ENCODE measurements at places on chromosomes 2 and 18.

DNA sequence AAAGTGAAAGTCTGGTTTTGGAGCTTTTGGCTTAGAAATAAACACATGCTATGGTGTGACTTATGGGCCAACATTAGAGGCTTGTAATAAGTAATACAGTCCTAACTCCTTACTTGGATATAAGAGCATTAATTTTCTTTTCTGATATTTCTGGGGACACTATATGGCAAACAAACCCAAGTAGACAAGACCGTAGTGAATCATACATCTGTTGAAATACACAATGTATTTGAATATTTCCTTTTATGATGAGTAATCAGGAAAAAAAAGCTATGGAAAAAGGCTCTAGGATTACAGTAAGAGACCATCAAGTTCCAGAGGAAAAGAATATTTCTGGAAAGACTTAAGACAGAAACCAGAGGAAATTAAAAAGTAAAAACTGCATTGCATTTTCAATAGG lies 146.0 kb upstream of the CYP26B1 start:
- DNase-seq, result no peak

DNA sequence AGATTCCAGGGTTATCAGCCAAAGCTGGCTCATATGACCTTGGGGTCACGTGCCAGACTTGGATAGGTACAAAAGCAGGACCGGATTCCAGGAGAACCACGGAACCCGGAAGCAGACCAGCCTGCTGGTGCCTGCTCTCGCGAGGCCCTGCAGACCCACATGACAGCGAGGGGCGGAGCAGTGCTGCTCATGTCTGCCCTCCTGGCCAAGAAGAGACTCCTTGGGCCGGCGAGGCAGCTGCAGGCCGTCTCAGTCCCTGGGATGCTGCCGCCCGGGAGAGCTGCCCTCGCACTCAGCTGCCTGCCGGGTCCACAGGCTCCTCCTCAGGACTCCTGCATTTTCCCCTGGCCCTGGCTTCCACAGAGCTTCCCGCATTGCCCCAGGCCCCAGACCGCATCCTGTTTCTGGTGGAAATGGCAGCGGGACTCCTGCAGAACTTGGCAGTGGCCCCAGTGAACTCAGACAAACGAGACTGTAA lies 739.5 kb downstream of the SOCS6 start:
- DNase-seq, result peak; percentile 36

- DNase-seq, result no peak
Observed at GRCh38 chr2:109218087-109218791, 89.2 kb downstream of the SH3RF3 start.

DNA sequence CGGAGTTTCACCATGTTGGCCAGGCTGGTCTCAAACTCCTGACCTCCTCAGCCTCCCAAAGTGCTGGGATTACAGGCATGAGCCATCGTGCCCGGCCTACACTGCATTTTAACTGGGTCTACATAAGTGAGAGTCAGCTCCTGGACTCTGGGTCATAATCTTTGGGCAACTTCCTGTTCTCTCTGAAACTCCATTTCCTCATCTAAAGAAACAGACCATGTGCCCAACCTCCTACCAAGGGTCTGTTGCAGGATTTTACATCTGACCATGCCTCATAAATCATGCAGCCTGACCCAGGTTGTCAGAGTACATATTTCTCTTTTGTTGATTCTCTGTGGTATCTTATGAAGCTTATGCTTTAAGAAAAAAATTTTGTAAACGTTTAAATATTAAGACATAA lies 280.4 kb downstream of the ALPK2 start:
- no peak for DNase-seq

DNA sequence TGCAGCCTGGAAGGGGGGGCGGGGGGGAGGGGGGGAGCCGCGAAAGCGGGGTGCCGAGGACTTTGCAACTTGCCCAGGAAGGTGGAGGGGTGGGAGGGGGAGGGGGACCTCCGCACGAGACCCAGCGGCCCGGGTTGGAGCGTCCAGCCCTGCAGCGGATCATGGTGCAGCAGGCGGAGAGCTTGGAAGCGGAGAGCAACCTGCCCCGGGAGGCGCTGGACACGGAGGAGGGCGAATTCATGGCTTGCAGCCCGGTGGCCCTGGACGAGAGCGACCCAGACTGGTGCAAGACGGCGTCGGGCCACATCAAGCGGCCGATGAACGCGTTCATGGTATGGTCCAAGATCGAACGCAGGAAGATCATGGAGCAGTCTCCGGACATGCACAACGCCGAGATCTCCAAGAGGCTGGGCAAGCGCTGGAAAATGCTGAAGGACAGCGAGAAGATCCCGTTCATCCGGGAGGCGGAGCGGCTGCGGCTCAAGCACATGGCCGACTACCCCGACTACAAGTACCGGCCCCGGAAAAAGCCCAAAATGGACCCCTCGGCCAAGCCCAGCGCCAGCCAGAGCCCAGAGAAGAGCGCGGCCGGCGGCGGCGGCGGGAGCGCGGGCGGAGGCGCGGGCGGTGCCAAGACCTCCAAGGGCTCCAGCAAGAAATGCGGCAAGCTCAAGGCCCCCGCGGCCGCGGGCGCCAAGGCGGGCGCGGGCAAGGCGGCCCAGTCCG lies 540 bp downstream of the SOX11 start:
- no peak for DNase-seq

DNA sequence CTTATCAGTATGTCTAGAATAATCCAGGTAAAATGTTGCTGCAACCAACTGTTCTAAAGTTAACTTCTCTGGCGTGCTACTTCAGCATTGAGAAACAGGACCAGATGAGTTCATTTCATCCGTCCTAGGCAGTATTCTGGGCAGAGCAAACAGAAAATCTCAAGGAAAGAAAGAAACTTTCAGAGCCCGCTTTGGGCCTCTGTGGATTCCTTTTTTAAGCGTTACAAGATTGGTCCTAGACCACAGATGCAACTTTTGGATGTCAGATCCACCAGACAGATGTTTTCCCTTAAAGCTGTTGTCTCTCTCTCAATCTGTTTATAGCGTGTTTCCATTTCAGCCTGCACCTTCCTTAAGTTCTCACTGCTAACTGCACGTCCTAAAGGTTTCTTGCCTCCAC lies 75.0 kb downstream of the BCL2 start:
- DNase-seq, result no peak

DNA sequence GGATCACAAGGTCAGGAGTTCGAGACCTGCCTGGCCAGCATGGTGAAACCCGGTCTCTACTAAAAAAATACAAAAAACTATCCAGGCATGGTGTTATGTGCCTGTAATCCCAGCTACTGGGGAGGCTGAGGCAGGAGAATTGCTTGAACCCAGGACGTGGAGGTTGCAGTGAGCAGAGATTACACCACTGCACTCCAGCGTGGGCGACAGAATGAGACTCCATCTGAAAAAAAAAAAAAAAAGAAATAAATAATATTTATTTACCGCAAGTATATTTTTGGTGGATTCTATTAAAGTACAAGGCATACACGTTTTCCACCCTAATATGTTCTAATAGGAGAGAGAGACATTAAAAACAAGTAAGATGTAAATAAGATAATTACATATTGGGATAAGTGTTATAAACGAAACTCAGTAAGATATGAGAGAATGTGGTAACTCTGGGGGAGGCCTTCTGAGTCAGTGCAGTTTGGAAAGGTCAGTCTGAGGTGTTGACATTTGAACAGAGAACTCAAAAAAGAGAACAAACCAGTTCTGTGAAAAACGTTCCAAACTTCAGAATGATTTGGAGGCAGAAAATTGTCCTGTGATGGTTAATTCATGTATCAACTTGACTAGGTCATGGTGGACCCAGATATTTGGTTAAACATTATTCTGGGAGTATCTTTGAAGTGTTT lies 8.8 kb upstream of the POLI start:
- no peak for DNase-seq

- no peak for DNase-seq
Observed at GRCh38 chr2:164763431-164763830, 78.2 kb downstream of the COBLL1 start.

DNA sequence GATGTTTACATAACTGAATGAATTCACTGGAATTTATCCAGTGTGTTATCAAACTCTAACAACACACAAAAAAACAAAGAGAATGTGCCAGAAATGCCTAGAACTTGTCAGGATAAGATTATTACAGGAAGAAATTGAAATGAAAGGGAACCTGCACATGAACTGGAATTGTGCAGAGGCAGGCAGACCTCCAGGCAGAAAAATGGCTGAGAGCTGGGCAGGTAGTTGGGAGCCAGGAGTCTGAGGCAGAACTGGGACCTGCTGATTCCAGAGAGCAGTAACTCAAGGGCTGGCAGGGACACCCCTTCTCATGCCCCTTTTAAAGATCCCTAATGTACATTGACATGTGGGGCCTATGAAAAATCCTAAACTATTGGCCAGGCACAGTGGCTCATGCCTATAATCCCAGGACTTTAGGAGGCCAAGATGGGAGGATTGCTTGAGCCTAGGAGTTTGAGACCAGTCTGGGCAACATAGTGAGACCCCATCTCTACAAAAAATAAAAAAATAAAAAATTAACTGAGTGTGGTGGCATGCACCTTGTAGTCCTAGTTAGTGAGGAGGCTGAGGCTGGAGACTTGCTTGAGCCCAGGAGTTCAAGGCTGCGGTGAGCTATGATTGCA lies 674 bp upstream of the SP110 start:
- DNase-seq, result no peak

DNA sequence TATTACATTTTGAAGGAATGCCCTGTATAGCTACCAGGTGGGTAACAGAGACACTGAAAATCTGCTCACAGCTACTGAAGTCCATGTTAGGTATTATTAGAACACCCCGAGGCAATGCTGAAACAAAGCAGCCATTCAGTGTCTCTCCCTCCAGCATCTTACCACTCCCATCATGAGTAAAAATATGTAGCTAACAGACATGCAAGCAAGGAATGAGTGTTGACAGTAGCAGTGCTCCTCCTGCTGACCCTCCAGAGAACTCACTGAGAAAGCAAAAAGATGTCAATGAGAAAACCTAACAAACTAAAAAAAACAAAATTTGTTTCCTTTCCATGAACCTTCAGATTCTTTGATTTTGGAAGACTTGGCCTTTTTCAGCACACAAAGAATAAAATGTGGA lies 393.9 kb downstream of the LRRTM1 start:
- no peak for DNase-seq

GRCh38 chr2:214005337-214005736 lies 405.5 kb upstream of the VWC2L start:
- DNase-seq, result no peak

GRCh38 chr2:227450311-227450841 lies 21.6 kb upstream of the AGFG1 start:
- DNase-seq, result no peak

DNA sequence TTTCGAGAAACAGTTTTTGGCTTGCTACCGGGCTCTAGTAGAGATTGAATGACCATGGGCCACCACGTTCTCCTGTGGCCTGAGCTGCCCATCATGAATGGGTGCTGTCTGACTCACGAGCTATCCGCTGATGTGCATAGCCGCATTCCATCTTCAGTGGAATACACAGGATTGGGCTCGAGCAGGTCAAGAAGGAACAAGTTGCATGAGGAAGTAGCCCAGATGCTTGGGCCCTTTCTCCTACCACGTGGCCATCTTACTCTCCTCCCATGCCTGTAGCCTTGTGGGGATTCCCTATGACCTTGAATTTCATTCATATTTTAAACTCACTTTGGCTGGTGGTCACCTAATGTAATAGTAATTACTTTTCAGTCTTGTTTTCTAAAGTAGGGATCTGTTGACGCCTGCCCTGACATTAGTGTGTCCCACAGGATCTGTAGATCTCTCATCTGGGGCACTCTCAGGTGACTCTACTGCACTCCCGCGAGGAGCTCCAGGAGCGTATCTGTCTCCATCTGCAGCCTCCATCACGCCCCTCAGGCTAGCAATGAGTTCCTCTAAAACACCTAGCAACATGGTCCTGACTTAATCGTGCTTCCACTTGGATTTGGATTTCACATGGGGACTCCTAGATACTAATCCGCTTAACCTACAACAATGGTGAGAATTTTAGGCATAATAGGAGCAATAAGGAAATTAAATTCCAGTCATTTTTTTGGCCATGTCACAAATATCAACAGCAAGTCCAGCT lies 67.8 kb downstream of the PSMG2 start:
- DNase-seq, result no peak

GRCh38 chr2:60836491-60836890 lies 44.9 kb upstream of the REL start:
- DNase-seq, result no peak

- DNase-seq, result no peak
Observed at GRCh38 chr2:43717322-43717721, 41.1 kb upstream of the C1GALT1C1L start.

GRCh38 chr2:101140978-101141655 lies 10.1 kb downstream of the TBC1D8 start:
- no peak for DNase-seq

DNA sequence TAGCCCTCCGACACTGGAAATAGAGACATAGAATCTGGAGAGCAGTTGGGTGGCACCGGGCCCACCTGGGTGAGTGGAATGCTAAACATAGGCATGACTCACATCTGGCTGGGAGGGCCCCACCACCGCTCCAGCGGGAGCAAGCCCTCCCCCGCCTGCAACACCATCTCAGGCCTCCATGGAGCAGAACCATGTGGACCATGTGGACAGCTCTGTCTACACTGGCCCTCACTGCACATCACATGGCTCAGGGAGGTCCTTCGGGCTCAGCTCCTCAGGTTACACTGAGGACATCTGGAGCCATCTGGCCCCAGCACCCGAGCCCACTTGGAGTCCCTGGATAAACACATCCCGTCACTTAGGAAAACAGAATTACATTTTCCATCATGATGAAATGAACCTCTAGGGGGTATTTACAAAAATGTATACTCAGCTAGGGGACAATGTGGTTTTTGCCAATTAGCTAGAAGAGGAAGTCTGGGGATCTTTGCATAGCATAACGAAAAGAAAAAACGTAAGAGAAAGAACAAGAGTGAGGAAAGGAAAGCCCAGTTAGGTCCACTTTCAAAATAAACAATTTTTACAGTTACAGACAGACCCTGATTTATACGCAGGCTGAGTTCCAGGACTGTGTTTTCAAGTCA lies 30.7 kb upstream of the MLPH start:
- no peak for DNase-seq

DNA sequence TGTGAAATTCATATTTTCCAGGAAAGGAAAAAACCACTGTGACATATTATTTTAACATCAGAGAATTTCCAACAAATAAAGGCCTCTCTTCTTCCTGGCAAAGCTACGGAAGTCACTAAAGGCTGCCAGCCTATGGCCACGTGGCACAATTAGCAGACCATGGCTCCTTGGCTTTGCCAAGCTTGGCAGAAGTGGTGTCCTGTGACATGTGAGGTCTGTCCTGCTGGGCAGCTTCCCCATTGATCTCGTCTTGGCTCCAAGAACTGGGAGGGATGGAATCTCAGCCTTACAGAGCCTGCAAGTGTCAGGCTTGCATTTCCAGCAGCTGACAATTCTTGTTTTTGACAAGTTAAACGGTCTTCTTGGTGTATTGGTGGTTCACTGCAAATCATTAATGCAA lies 226.9 kb upstream of the THSD7B start:
- DNase-seq, result peak; percentile 93

GRCh38 chr18:77505499-77505898 lies 255.9 kb downstream of the GALR1 start:
- no peak for DNase-seq

DNA sequence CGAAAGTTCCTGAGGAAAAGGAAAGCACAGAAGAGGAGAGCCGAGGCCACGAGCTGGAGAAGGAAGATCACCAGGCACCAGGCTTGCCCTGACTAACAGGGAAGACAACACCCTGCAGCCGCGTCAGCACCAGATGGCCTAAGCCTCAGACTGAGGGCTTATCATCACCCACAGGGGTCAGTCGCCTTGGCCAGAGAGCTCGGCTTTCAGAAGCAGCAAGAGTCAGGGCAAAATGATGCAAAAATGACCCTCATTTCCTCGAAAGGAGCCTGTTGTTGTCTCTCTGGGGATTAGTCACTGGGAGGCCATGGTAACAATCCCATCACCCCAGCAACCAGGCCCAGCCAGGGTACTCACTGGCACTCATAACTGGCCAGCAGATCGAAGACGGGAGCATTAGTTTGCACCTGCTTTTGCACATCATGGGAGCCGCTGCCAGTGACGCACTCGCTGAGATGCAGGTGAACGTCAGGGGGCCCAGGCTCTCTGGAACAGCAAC lies 42.7 kb upstream of the ZFP36L2 start:
- DNase-seq, result no peak
